ENCODE measurements at places on chromosomes 5 and 9.

DNA sequence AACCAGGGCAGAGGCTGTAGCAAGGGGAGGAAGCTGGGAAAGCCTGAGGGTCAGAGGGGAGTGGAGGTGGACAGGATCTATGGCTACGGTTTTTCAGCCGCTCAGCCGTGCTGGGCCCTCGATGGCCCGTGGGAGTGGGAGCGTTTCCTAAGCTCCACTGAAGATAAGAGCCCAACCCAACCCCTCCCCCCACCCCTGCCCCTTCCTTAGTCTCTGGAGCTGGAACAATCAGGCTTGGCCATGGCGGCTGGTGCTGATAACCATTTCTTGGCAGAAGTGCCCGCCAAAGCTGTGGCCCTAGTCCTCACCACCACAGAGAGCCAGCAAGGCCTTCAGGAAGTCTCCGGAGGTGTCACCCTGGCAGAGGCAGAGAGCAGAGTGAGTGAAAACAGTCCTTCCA lies 20.3 kb upstream of the TNIP1 start:
- DNase-seq, result no peak

GRCh38 chr5:147821766-147822165 lies 9.7 kb downstream of the SPINK1 start:
- DNase-seq, result no peak

GRCh38 chr5:4511996-4512656 lies 628.0 kb upstream of the ADAMTS16 start:
- DNase-seq, result no peak

GRCh38 chr5:8615142-8615858 lies 746.4 kb downstream of the MTRR start:
- DNase-seq, result no peak

DNA sequence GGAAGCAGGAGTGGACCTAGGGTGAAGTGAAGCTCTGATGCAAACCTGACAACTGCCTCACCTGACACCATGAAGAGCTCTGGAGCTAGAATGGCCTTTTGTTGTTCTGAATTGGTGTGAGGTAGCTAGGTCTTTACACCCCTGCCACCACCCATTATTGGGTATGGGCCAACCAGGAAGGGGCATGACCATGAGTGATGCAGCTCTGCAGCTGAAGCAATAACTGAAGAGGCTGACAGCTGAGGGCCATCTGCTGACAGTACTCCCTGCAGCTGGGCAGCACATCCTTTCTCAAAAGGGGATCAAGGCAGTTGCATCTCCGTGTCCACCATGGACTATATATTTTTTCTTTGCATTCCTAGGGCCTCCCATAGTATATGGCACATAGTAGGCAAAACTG lies 87.0 kb upstream of the TLE1 start:
- no peak for DNase-seq

- DNase-seq, result no peak
Observed at GRCh38 chr5:11514705-11515432, 389.4 kb downstream of the CTNND2 start.

DNA sequence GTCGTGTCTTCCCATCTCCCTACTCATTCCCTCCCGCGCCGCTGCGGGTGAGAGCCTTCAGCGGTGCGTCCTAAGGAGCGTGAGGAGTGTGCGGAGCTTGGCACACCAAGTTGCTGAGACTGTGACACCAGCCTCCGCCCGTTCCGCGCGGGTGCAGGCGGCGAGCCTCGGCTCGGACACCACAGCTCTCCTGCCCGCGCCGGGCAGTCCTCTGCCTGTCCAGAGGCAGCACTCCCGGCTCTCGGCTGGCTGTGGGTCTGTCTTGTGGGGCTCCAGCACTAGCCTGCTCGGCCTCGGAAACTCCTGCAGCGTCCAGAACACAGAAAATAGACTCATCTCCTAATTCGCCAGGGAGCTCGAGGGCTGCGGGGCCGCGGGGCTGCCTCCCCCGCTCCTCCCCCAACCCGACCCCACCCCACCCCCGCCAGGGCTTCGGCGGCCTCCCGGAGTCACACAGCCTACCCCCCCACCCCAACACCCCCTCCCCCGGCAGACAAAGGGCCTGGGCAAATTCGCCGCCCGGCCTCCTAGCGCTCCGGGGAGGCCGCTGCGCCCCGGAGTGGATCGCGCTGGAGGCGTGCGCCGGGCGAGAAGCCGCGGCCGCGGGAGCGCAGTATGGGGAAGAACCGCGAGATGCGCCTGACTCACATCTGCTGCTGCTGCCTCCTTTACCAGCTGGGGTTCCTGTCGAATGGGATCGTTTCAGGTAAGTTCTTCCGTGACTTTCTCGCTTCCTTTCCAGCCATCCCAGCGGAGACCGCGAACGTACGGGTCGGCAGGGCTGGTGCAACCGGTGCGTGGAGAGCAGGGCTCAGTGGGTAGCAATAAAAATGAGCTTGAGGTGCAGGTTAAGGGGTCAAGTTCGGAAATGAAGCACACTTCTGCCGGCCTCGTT lies at the start of gene ADAMTS19:
Gene ADAMTS19 (plus strand): TSS at position 522 of the 895 bp plus-strand sequence. CDS start 94 bp downstream, at position 616.
- DNase-seq, result no peak

- no peak for DNase-seq
Observed at GRCh38 chr5:62600560-62601252, 22.1 kb downstream of the LRRC70 start.

DNA sequence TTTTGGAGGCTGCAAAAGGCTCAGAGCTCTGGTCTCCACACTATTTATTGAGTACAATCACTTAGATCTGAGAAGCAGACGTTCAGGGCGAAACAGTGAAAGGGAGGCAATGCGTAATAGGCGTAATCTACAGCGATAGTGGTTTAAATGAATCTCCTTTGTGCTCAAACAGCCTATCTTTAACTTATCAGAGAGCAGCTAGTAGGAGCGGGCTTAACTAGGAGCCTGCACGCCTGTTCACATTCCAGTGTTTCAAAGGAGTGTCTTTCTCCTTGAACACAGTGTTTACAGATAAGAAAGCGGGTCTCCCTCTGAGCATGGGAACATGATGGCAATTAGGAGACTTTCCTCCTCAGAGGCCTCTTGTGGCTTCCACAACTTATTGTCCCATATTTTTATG lies 49.4 kb downstream of the AP3B1 start:
- DNase-seq, result no peak

- no peak for DNase-seq
Observed at GRCh38 chr5:176762489-176762888, 47.9 kb upstream of the UNC5A start.

DNA sequence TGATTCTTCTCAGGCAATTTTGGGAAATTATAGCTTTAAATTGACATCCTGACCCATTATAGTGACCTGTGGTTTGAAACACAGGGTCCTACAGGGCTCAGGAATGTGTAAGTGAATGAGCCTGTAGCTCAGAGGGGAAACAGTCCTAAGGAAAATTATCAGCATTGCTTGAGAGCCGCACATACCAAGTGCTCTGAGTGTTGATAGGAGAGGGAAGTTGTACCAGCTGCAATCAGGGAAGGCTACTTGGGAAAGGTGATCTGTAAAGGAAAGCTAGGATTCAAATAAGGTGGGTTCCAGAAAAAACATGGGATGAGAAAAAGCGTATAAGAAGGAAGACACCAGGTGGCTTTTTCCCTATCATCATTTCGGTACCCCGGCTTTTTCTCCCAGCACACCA lies 4.4 kb upstream of the SLC25A51 start:
- no peak for DNase-seq

DNA sequence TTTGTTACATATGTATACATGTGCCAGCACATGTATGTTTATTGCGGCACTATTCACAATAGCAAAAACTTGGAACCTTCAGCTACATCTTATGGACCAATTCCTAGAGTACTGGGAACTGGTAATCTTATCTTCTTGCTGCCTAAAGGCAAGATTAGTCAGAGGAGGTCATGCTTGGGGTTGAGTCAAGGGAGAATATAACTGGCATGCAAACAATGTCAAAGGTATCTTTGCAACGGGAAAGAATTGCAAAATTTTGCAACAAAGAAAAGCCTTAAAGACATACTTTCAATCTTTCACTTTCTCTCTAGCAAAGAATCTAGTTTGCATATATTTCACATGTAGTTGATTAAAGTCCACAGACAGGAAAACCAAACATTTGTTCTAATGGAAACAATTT lies 145.2 kb downstream of the EDIL3 start:
- no peak for DNase-seq

- DNase-seq, result peak; percentile 69
Observed at GRCh38 chr5:154583671-154584177, 105.7 kb upstream of the HAND1 start.

GRCh38 chr5:38612851-38613250 lies 56.4 kb upstream of the LIFR start:
- DNase-seq, result no peak

GRCh38 chr5:110803467-110804326 lies 64.9 kb downstream of the SLC25A46 start:
- DNase-seq, result no peak

GRCh38 chr5:6633469-6634245 lies 417 bp downstream of the SRD5A1 start:
- DNase-seq, result peak; percentile 50

DNA sequence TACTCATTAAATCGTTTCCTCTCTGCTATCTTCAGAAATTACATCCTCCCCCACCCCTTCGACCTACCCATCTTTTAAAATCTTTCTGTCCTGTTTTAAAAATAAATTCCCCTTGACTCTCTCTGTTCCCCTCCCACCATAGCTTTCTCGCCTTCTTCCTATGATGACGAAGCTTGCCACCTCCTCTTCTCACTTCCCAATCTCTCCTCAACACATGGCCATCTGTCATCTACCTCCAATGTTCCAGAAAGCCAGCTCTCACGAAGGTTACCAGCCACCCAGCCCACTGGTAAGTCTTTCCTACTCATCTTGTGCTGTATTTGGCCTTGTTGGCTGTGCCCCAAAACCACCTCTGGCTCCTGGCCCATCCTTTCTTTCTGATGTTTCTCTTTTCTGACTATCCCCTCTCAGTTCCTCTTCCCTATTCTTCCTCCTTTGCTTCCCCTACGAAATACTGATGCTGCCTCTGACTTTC lies 346.3 kb downstream of the ENC1 start:
- DNase-seq, result no peak

GRCh38 chr5:77449981-77450380 lies 42.1 kb downstream of the WDR41 start:
- no peak for DNase-seq

DNA sequence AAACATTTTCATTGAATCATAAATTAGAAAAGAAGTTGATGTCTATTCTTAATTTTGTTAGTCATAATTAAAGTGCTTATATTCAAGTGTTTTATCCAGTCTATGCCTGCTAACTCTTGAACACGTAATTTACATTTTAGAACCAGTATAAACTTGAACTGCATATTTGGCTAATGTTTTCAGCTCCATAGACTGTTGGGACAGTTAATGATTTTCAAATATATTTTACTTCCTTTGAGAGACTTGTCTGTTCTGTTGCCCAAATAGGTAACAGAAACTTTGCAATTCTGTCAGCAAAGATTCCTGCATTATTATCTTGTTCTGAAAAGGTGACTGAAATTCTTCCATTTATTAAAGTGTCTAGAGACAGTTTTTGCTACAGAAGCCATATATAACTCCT lies 7.8 kb downstream of the ITGA2 start:
- no peak for DNase-seq

- no peak for DNase-seq
Observed at GRCh38 chr5:81739291-81739690, 11.6 kb downstream of the SSBP2 start.

- no peak for DNase-seq
Observed at GRCh38 chr9:126404459-126404858, 77.8 kb downstream of the MVB12B start.

GRCh38 chr5:179974946-179975712 lies 67.4 kb upstream of the TBC1D9B start:
- no peak for DNase-seq

DNA sequence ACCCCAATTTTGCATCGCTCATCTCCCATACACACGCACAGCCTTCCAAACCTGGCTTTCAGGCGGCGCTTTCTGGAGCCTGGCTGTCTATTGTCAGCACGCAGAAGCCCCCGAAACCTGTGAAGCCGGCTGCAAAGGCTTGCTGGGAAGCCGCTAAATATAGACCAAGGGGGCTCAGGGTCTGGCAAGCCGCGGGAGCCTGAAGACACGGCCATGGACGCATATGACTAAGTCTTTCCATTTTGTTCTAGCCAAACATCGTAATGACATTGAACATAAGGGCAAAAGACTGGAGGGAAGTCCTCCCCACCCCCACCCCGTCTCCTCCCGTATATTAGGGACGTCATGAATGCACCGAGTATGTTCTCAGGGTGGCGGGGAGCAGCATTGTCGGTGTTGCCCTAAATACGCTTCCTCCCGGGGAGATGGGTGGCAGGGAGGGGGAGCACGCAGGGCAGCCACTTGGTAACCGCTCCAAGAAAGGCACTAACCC lies 1.1 kb downstream of the CTNND2 start:
- DNase-seq, result no peak

GRCh38 chr5:177290816-177291596 lies 12.5 kb downstream of the RAB24 start:
- no peak for DNase-seq

DNA sequence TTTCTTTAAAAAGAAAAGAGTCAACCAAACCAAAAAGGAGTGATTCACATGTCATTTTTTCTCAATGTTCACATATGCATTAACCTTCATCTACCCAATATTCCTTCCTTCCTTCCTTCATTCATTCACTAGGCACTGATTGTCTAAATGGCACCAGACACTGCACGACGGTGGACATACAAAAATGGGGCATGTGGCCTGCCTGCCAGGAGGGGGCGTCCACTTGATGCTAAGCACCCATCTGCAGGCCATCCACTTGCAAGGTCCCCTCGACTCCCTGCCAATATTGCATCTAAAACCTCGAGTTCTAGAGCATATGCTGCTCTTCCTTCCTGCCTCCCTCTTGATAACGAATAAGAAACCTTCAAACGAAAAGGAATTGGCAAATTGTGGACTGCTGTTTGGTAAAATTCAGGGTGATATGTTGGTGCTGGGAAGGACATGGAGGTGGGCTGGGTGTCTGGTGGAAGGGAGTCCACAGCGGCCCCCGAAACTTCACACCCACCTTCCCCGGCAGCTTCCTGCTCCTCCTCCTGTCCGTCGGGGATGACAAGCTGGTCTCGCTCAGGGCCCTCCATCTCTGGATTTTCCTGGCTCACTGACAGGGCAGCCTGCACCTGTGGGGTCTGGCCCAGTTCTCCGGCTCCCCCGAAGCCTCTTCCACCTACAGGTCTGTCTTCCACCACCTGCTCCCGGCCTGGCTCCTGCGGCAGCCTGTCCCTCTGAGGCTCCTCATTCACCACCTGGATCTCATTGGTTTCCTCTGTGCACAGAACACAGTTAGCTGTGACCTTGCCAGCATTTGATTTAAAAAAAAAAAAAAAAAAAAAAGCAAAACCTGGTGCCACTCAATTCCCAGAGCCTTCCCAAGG lies 64.3 kb downstream of the GOLM1 start:
- DNase-seq, result peak; percentile 72

DNA sequence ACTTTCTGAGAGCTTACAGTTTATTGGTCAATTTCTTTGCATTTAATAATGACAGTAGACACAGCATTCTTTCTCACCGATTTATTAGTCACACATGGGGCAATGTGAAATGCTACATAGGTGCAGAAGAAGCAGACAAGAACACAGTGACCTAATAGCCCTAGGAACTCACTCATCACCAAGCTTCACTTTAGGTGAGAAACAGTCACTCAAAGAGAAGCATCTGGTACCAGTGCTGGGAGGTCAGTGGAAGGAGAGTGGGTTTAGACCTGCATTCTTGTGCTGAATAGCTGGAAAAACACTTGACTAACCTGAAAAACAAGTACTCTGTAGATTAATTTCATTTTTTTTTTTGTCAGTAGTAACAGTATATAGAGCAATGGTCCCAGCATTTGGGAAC lies 179.6 kb downstream of the GRIA1 start:
- no peak for DNase-seq
